ENCODE measurements at places on chromosomes 4 and X. TPM values are rescaled to one million over a fixed set of nuclear protein-coding genes. Genes with fewer than 3 reads are reported as not detected.

GRCh38 chrX:150513544-150513943 is 54.9 kb upstream of the MTM1 start:
- no peaks in the 10 kb centered on the region for H3K36me3 ChIP-seq
- H3K27ac ChIP-seq: no peak overlapping the region
- H3K27me3 ChIP-seq: no peaks in the 10 kb centered on the region
- no peaks in the 10 kb centered on the region for H3K4me1 ChIP-seq
- H3K4me3 ChIP-seq: no peak overlapping the region

Gene CLDN2
- not detected for total RNA-seq

DNA sequence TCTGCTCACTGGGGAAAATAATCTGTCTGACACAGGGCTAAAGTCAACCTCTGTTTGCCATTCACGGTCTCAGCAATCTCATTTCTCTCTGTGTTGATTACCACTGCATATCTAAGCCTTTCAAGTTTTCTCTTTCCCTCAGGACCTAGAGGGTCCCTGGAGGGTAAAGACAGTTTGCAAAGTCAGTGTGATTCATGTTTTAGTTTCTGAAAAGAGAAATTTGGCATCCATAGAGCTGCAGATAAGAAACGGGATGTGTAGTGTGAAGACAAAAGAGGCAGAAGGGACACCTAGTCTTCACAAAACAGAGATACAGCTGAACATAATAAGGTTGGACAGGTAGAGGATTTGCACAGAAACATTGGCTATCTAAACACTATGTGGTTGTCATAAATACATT is 34.5 kb upstream of the KDR start:
- H3K4me1 ChIP-seq: no peaks in the 10 kb centered on the region
- H3K27me3 ChIP-seq: peaks cover 15% of the 10 kb centered on the region
- H3K36me3 ChIP-seq: no peaks in the 10 kb centered on the region
- no peak for DNase-seq
- H3K4me3 ChIP-seq: no peak overlapping the region

DNA sequence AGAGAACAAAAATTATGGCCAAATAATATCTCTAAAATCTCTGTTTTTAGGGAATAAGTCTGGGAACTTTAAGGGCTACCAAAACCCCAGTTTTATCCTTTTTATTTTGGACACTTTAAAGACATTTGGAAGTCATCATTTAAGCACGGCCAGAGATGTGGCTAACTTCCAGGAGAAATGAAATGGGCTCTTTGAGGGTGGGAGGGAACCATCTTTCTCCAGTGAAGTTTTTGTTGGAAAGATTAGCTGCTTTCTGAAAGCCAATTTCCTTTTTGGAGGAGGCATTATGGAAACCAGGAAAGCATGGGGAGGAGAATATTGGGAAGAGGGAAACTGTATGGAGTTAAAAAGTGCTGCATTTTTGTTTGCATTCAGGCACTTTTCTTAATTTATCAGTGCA is 4.8 kb downstream of the VSIG1 start:
- H3K4me3 ChIP-seq: no peak overlapping the region
- no peaks in the 10 kb centered on the region for H3K27me3 ChIP-seq
- no peak overlapping the region for H3K27ac ChIP-seq
- no peaks in the 10 kb centered on the region for H3K36me3 ChIP-seq

- no peak for DNase-seq
- H3K27ac ChIP-seq: no peak overlapping the region
- no peak overlapping the region for H3K4me3 ChIP-seq
- no peaks in the 10 kb centered on the region for H3K27me3 ChIP-seq
These were observed 10.2 kb upstream of the GRIA3 start for GRCh38 chrX:123173833-123174232.
